ENCODE measurements at places on chromosomes 4 and X. TPM values are rescaled to one million over a fixed set of nuclear protein-coding genes. Genes with fewer than 3 reads are reported as not detected.

DNA sequence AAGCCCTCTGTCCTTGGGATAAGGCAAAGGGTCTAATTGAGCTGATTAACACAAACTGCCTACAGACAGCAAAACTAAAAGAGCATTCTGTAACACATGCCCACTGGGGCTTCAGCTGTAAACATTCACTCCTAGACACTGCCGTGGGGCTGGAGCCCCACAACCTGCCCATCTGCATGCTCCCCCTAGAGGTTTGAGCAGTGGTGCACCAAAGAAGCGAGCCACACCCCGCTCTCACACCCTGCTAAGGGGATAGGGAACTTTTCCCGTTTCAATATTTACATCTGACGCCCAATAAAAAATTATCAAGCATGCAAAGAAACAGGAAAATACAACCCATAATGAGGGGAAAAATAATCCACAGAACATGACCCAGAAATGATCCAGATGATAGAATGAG, 46.9 kb upstream of the HSD17B10 start:
- no peak for DNase-seq

- DNase-seq: no peak
Measured at GRCh38 chrX:38110231-38110630, 103.9 kb downstream of the SYTL5 start.

DNA sequence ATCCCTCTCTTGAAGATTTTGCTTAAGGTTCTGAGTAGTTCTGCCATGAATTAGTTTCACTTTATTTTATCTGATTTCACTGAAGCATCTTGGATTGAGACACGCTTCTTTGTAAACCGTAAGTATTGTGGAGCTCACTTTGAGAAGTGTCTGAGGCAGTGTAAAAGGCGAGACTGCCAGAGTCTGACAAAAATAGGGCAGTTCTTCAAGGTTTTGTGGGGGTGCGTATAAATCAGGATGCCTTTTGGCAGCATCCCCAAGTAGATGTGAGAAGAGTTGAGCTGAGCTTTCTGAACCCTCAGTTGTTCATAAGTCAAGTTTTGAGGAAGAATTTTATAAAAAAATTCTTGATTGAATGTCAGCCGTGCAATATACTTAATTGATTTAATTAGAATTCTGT, 76.3 kb downstream of the RBPJ start:
- DNase-seq: no peak

- no peak for DNase-seq
Measured at GRCh38 chr4:53494851-53495250, 96.4 kb downstream of the LNX1 start.

DNA sequence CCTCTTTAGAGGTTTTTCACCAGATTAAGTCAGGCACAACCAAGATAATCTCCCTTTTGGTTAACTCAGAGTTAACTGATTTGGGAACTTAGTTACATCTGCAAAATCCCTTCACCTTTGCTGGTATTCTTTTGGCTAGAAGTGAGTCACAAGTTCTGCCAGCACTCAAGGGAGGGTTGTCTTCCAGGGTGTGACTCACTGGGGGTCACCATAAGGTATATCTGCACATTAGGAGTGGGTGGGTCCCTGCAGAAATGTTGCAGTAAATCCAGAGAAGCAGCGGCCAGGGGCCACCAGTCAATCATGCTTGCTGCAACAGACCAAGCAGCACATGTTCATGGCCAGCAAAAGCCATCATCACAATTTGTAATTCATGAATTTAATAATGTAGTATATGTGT, 59.8 kb upstream of the MAML3 start:
- DNase-seq: peak; percentile 8

DNA sequence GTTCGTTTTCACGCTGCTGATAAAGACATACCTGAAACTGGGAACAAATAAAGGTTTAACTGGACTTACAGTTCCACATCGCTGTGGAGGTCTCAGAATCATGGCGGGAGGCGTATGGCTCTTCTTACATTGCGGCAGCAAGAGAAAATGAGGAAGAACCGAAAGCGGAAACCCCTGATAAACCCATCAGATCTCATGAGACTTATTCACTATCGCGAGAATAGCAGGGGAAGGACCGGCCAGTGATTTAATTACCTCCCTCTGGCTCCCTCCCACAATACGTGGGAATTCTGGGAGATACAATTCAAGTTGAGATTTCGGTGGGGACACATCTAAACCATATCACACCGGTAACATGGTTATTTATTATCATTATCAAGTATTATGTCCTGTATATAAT, 2204.5 kb downstream of the ARAP2 start:
- DNase-seq: no peak

GRCh38 chr4:46254788-46255187, 130.9 kb upstream of the GABRG1 start:
- DNase-seq: peak; percentile 4

GRCh38 chrX:123731258-123731986, 1.4 kb downstream of the THOC2 start:
- DNase-seq: peak; percentile 24

DNA sequence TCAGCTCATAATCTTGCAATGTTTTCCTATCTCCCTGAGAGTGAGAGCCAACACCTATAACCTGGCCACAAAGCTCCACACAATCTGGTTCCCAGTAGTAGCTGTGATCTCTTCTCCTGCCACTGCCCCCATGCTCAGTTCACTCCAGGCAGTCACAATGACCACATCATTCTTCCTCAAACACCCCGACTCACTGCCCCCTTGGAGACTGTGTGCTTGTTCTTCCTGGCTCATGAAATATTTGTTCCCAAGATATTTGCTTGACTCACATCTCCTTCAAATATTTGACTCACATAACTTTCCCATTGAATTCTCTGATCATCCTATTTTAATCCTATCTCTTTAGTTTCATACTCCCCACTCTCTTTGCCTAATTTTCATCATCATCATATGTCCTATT, 173.7 kb downstream of the AREG start:
- DNase-seq: peak; percentile 1

DNA sequence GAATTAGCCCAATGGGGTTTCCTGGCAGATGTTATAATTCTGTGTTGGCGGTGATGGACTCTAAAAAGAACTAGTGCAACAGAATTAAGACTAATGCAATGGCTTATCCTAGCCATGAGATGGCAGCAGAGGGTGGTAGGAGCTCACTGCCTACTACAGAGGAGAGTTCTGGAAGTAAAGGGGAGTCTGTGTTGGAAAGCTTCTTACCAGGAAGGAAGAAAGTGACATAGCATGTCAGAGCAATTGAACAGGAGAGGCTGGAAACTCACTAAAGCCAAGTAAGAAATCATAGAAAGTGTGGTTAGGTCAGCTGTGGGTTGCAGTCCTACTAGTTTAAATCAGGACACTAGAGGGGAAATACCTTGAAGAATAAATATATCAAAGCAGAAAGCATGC, 6.3 kb upstream of the TRPC5OS start:
- DNase-seq: peak; percentile 3

DNA sequence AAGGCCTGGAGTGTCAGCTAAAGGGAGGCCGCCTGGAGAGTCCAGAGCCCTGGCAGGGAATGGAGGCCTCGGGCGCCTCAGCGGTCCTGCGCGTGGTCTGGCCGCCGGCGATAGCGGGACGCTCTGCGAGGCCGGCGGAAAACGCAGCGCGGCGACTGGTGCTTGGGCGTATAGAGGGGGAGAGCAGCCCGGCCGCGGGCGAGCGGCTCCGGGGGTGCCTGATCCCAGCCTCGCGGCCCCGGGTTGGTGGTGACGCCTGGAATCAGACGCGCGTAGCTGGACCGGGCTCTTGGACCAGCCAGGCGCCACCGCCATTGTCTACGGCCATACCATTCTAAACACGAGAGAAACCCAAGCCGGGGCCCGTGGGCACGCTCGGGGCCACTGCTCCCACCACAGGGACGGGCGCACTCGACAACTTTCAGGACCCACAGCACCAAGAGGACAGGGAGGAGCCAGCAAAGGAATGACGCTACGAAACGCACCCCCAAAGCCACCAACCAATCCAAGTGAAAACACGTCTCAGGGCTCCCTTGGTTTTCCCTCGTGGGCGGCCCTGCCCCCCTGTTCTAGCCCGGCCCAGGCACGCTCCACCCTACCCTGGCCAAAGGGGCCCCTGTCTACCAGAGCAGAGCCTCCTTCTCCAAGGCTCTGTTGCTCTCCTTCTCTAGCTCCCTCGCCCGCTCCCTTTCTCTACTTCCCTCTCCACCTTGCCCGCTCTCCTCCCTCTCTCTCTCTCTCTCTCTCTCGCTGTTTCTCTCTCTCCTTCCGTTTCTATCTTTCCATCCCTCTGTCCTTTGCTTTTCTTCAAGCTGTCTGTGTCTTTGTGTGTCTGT, 7.8 kb downstream of the FRG2 start:
- no peak for DNase-seq

GRCh38 chr4:126604268-126604867, 1028.4 kb upstream of the INTU start:
- peak; percentile 14 for DNase-seq

- no peak for DNase-seq
Measured at GRCh38 chr4:159428975-159429692, 326.3 kb downstream of the RAPGEF2 start.

DNA sequence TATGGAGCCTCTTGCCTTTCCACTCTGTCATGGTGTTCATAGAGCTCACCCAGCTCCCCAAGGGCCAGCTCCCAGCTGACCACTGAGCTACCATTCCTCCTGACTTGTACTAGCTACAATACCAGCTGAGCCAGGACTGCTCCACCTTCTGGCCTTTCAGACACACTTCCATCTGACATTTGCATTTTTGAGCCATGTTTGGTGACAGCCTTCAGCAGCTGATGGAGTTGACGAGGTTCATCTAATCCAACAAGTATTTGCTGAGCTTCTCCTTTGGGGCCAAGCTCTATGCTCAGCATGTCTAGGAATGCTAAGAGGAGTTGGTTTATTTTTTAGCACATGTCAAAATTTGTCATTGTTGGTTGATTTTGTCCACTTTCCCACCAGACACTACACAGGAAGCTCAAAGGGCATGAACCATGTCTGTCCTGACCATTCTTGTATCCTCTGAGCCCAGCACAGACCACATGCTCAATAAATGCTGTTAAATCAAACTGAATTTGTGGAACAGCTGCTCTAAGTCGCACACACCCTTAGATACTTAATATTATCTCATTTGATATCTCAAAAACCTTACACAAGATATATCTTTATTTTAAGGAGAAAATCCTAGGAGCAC, 142.6 kb upstream of the PPARGC1A start:
- DNase-seq: no peak

- no peak for DNase-seq
Measured at GRCh38 chrX:25052798-25053534, 37.2 kb upstream of the ARX start.

- no peak for DNase-seq
Measured at GRCh38 chrX:39624166-39624565, 473.6 kb downstream of the BCOR start.

GRCh38 chrX:153732401-153732800, 7.7 kb downstream of the ABCD1 start:
- DNase-seq: no peak

- DNase-seq: no peak
Measured at GRCh38 chr4:3674479-3674851, 91.7 kb upstream of the ADRA2C start.

- DNase-seq: no peak
Measured at GRCh38 chr4:36348403-36348938, 67.1 kb downstream of the DTHD1 start.

DNA sequence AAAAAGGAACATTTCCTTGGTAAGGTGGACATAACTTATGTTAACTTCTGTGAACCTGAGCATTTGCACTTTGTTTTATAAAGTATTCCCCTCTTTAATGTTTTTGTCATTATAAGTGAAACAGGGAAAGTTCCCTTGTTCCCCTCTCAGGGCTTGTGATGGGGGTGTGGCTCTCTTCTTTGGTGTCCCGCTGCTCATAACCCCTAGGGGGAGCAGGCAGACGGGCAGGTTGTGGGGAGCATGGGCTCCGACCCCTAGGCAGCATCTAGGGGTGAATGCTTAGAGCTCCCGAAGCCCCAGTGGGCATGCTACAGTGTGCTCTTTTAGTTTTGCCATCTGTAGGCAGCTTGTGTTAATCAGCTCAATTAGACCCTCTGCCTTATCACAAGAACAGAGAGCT, 200.4 kb downstream of the DACH2 start:
- DNase-seq: no peak

GRCh38 chr4:121796283-121796682, 4.8 kb upstream of the EXOSC9 start:
- no peak for DNase-seq

- DNase-seq: no peak
Measured at GRCh38 chrX:132101206-132101605, 26.6 kb downstream of the FRMD7 start.

- no peak for DNase-seq
Measured at GRCh38 chrX:53729751-53730150, 43.2 kb upstream of the HUWE1 start.

SSX3 gene
- total RNA-seq: not detected

MAGEE1 gene
- 1.5 TPM for total RNA-seq

NUDT10 gene
- total RNA-seq: not detected

FGG gene
- not detected for total RNA-seq

DGKK gene
- total RNA-seq: not detected

LIMCH1 gene
- 49.4 TPM for total RNA-seq

ZXDA gene
- total RNA-seq: 3.3 TPM

MAGEA3 gene
- not detected for total RNA-seq

RNF212 gene
- total RNA-seq: not detected

ZIC3 gene
- total RNA-seq: not detected

DDX60 gene
- total RNA-seq: 11.1 TPM

TMEM150C gene
- 0.76 TPM for total RNA-seq

CSN1S1 gene
- not detected for total RNA-seq

UCP1 gene
- total RNA-seq: not detected

SLC4A4 gene
- 1.1 TPM for total RNA-seq

USP27X gene
- total RNA-seq: 0.56 TPM

SPACA5 gene
- not detected for total RNA-seq
